ENCODE measurements at places on chromosomes 5 and 9. TPM values are rescaled to one million over a fixed set of nuclear protein-coding genes. Genes with fewer than 3 reads are reported as not detected.

Gene ZNF366
- total RNA-seq, result not detected

GRCh38 chr9:81578606-81579005, 110.7 kb downstream of the TLE1 start:
- DNase-seq, result no peak

Gene CDC25C
- total RNA-seq, result 0.47 TPM

Gene RAPGEF6
- total RNA-seq, result 42.1 TPM

- no peak for DNase-seq
Observed at GRCh38 chr9:21781656-21782055, 20.8 kb upstream of the MTAP start.

GRCh38 chr5:164951570-164951969, 1446.2 kb downstream of the MAT2B start:
- DNase-seq, result no peak

Gene SPATA31D4
- not detected for total RNA-seq

- DNase-seq, result no peak
Observed at GRCh38 chr5:98570010-98570409, 203.5 kb upstream of the RGMB start.

DNA sequence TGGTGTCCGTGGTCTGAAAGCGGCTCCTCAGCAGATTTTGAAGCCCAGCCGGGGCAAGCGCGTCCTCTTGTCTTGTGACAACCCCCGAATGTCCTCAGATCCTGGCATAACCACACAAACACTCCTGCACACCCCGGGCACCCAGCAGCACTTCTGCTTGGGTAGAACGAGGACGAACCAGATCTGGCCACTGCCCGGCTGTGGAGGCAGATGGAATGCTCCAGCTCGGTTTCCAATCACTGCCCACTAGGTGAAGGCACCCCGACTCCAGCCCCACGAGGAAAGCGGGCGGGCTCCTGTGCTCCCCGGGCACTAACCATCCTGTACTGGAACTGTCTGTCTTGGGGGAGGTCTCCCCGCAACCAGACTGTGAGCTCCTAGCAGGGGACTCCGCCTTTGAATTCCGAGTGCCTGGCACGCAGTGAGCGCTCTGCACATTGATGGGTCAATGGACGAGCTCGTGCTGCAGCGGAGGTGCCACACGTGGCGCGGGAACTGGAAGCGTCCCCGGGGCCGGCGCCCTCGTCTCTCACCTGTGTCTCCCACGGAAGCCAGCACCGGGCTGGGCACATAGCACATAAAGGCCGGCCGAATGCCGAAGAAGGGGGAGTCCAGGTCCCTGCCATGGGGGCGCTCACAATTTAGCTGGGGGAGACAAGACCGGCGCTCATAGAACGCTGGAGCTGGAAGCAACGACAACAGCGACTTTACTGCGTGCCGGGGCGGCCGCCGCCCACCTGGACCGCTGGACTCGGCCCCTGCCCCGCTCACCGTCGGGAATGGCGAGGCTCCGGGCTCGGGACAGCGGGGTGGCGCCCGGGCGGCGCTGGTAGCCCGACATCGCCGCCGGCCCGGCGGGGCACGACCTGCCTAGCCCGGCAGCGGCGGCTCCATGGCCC, 608 bp downstream of the ENTR1 start:
- DNase-seq, result peak; percentile 61

DNA sequence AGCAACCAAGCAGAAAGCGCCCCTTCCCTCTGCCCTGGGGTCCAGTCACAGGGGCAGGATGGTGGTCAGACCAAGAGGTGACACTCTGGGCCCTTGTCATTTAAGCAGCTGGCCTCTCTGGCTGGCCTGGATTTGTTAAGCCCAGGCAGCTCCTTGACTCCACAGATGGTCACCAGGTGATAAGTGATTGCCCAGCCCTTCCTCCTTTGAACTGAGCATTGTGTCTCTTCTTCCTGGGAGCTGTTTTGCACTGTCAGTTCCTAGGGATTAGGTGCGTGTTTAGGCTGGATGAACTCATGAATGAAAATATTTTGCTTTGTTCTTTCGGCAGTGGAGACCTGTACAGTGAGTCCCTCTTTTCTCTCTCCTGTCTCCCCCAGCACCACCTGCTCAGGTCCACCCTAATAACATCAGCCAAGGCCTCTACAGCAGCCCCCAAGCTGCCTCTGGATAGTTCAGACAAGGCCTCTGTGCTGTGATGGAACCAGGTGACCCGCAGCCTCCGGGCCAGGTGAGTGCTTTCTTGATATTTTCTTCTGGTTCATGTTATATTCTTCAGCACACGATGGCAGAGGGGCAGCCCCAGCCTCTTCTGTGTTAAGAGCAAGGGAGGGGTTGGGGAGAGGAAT, 139.7 kb upstream of the PITX1 start:
- DNase-seq, result no peak

Gene KIF2A
- total RNA-seq, result 80.6 TPM

Gene TENT4A
- total RNA-seq, result 36.0 TPM

GRCh38 chr9:126745574-126746411, 59.0 kb upstream of the ZBTB43 start:
- no peak for DNase-seq

GRCh38 chr9:94002316-94003140, 47.4 kb upstream of the BARX1 start:
- peak; percentile 53 for DNase-seq

Gene NR2F1
- total RNA-seq, result not detected

Gene PKD2L2
- total RNA-seq, result not detected

Gene KCNIP1
- total RNA-seq, result not detected

Gene PRSS3
- total RNA-seq, result not detected

DNA sequence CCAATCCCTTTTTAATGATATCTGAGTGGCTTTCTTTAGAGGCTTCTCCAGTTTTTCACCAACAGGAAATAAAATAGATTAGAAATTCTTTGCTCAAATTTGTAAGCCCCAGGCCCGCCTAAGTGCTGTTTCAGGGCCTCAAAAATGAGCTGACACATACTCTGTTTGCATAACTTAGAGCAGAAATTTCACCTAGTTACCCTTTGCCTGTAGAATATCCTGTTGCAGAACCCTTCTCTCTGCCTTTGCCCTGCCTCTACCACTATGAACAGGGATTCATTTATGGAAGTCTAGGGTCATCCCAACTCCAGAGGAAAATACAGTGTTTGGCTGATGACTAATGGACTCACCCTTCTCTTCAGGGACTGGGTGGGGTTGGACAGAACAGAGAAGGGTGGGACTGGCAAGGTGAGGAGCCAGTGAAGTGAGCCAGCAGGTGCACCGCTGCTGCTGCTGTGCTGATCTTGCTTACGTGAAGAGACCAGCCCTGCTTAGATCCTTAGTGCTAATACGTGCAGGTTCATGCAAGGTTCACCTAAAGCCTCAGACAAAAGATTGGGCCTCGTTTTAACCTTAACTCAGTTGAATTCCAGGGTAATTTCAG, 22.8 kb downstream of the OSTF1 start:
- no peak for DNase-seq

Gene IFNK
- not detected for total RNA-seq
